Stimulated activated CD8-positive, alpha-beta memory T cell treated with anti-CD3 and anti-CD28 coated beads, Interleukin-4, amount 100 ng/mL, for 1 hour (primary cell): ENCODE measurements at places on chromosomes 7 and 10.

GRCh38 chr10:127034790-127035189 lies 129.6 kb downstream of the DOCK1 start:
- DNase-seq, result no peak

GRCh38 chr7:142053988-142054387 lies 57.5 kb upstream of the MGAM2 start:
- no peak for DNase-seq

- DNase-seq, result no peak
Measured at GRCh38 chr7:124790645-124791044, 25.1 kb upstream of the GPR37 start.

GRCh38 chr10:120336911-120337540 lies 120.0 kb upstream of the PLPP4 start:
- peak; percentile 21 for DNase-seq

DNA sequence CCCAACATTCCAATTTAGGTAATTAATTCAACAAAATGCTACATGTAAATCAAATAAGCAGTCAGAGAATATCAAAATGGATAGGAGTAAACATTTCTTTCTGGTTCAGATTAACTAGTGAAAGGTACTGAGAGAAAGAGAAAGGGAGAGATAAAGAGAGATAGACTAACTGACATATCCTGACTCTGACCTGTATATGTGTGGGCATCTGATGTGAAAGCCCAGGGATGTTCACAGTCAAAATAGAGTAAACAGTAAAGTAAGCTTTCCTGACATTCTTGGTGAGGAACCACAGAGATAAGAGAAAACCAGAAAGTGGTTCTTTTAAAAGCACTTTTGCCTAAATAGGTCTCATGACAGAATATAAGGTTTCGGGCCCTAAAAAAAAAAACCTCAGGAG lies 37.5 kb upstream of the ANK3 start:
- no peak for DNase-seq

GRCh38 chr7:112765105-112765504 lies 25.1 kb downstream of the TMEM168 start:
- no peak for DNase-seq

GRCh38 chr7:40477094-40477493 lies 342.3 kb downstream of the SUGCT start:
- no peak for DNase-seq

- no peak for DNase-seq
Measured at GRCh38 chr7:48933549-48934085, 9.3 kb downstream of the CDC14C start.

- no peak for DNase-seq
Measured at GRCh38 chr7:101519324-101520023, 109.6 kb downstream of the MYL10 start.

GRCh38 chr7:25515633-25516275 lies 287.5 kb upstream of the NPVF start:
- no peak for DNase-seq

- DNase-seq, result no peak
Measured at GRCh38 chr10:77267703-77268675, 369.6 kb downstream of the KCNMA1 start.
